GM12892 (cell line): ENCODE measurements at places on chromosomes 16 and 17.
A peak's percentile ranks its signal among the peaks of the same experiment; 100 is the strongest.

DNA sequence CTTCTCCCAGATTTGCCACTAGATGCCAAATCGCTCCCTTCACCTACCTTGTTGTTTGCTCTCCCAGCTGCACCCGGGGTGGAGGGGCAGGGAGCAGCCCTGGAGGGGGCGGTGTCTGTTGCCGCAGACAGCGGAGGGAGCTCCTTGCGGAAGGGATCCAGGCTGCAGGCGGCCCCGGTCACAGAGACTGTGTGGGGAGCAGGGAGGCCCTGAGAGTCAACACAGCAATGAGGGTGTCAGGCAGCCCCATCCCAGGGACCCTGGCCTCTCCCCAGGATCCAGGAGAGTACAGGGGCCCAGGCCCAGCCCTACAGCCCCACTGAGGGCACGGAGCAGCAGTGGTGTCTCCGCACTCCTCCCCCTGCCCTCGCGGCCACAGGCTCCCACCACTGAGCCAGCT lies 50.5 kb upstream of the CHMP6 start:
- DNase-seq: no peak

DNA sequence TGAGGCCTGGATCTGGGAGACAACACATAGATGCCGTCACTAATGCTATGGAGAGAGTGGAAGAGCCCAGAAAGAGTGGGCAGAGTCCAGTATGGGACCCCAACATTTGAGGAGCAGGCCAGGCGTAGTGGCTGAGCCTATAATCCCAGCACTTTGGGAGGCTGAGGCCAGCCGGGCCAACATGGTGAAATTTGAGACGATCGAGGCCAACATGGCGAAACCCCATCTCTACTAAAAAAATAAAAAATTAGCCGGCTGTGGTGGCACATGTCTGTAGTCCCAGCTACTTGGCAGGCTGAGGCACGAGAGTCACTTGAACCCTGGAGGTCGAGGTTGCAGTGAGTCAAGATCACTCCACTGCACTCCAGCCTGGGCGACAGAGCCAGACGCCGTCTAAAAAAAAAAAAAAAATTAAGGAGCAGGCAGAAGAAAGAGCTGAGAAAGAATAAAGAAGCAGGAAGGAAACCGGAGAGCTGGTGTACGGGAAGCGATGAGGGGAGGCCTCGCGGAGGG lies 6.0 kb upstream of the DNAI2 start:
- no peak for DNase-seq

- no peak for DNase-seq
Observed at GRCh38 chr16:64398793-64399192, 723.1 kb downstream of the CDH11 start.

GRCh38 chr16:56199164-56199563 lies 7.9 kb downstream of the GNAO1 start:
- DNase-seq: no peak

DNA sequence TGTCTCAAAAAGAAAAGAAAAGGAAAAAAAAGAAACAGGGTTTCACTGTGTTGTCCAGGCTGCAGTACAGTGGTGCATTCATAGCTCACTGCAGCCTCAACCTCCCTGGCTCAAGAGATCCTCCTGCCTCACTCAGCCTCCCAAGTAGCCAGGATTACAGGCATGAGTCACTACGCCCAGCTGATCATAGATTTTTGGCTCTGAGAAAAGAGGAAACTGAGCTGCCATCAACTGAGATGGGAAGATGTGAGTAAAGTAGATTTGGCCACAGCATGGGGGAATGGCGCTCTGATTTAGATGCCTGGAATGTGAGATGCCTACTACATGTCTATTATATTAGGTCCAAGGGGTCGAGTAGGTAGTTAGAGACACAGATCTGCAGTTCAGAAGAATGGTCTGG lies 5.9 kb upstream of the NAGS start:
- DNase-seq: no peak

- no peak for DNase-seq
Observed at GRCh38 chr16:6964679-6965078, 368.0 kb upstream of the RBFOX1 start.

- peak; percentile 34 for DNase-seq
Observed at GRCh38 chr17:9729034-9729650, 62.2 kb downstream of the DHRS7C start.

- DNase-seq: peak; percentile 62
Observed at GRCh38 chr17:49861150-49861884, 13.4 kb upstream of the TAC4 start.

- DNase-seq: no peak
Observed at GRCh38 chr16:17224879-17225281, 245.9 kb downstream of the XYLT1 start.

DNA sequence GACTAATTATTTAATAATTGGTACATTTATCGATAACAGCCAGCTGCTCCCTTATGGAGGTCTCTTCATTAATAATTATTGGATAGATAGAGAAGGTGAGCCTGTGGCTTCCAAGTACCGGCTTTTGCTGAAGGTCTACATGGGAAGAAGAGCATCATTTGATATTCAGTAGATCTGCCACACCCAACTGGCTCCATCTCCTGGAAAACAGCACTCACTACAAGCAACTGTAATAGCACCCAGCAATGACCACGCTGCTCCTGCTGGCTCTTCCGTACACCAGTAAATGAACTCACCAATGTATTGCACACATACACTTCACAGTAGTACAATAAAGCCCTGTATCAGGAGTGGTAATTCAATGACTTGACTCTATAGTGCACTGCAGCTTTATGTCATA lies 19.5 kb downstream of the MARVELD3 start:
- DNase-seq: no peak

GRCh38 chr16:23651943-23652468 lies 10.7 kb downstream of the DCTN5 start:
- DNase-seq: no peak

GRCh38 chr16:70674221-70675014 lies 11.4 kb downstream of the MTSS2 start:
- DNase-seq: no peak

DNA sequence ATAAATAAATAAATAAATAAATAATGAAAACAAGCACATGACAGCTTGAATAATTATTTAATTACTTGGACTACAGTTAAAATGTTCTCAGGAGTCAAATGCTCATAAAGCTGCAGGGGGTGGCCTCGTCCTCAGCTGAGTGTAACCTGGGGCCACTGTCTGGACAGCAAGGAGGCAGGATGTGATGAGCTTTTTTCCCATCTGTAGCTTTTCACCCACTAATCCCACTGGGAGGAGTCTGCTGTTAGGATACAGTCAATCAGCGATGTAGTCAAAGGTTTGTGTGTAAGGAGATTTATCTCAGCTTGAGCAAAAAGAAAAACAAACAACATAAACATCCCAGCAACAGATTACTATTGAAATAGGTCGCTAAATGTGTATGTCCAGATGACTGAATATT lies 22.5 kb downstream of the ZCCHC14 start:
- DNase-seq: no peak

DNA sequence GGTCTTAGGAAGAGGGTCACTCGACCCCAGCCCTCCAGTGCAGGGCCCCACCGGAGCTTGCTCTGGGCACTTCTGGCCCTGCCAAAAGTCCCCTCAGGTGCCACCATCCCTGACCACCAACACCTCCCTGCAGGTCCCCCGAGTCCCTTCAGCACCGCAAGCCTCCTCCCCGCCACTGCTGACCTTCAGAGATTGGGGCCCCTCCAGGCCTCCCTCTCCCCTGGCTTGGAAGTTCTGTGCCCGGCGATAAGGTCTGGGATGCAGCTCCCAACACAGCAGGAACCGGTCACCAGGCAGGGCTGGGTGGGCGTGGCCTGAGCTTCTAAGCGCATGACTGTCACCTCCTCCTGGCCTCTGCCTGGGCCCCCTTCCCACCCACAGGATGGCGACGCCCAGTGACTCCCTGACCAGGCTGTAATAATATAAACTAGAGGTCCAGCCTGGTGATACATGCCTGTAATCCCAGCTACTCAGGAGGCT lies 11.2 kb downstream of the PIEZO1 start:
- no peak for DNase-seq

DNA sequence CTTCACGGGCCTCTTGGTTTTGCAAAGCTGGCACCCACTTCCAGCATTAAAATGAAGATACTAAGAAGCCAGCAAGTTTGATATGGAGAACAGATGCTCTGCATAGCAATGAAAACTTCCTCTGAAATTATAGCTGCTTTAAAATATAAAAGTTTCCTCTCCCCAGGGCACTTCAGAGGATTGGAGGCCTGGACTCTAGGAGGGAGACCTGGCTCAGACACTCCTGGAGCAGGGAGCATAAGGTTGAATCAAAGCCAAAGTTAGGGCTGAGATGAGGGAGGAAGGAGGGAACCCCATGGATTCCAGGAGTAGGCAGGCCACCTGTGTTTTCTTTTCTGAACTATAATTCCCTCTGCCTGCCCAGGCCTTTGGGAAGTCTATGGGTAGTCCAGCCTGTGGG lies 176.0 kb upstream of the RPL38 start:
- no peak for DNase-seq

- no peak for DNase-seq
Observed at GRCh38 chr16:62149631-62150030, 113.4 kb upstream of the CDH8 start.

GRCh38 chr17:36532435-36532975 lies 2.2 kb downstream of the MYO19 start:
- DNase-seq: no peak

DNA sequence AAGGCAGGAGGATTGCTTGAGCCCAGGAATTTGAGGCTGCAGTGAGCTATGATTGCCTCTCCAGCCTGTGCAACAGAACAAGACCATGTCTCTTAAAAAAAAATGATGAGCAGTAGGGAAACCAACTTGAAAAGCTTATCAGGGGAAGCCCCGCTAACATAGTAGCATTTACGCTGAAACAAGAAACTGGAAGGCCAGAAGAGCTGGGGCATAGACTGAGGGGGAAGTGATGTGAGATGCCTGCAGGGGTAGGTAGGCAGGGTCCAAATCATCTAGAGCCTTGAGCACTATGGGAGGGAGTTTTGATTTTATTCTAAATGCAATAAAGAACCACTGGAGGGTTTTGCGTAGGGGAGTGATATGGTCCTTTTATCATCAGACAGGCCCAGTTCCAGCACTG lies 139.3 kb downstream of the CYB561 start:
- DNase-seq: no peak

DNA sequence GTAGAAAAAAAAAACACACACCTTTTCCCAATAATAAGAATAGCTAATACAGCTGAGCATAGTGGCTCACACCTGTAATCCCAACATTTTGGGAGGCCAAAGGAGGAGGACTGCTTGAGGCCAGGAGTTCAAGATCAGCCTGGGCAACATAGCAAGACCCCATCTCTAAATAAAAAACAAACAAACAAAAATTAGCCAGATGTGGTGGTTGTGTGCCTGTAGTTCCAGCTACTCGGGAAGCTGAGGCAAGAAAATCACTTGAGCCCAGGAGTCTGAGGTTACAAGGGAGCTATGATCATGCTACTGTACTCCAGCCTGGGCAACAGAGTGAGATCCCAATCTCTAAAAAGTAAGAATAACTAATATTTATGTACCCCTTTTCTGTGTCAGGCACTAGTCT lies 42.8 kb upstream of the GFOD2 start:
- DNase-seq: no peak
